ENCODE measurements at places on chromosomes 1 and 21.
A peak's percentile ranks its signal among the peaks of the same experiment; 100 is the strongest.

- DNase-seq = peak; percentile 75
These were observed 9.1 kb upstream of the MTFR1L start for GRCh38 chr1:25810341-25811299.

- no peak for DNase-seq
These were observed 226.4 kb downstream of the DYRK1A start for GRCh38 chr21:37593015-37593414.

DNA sequence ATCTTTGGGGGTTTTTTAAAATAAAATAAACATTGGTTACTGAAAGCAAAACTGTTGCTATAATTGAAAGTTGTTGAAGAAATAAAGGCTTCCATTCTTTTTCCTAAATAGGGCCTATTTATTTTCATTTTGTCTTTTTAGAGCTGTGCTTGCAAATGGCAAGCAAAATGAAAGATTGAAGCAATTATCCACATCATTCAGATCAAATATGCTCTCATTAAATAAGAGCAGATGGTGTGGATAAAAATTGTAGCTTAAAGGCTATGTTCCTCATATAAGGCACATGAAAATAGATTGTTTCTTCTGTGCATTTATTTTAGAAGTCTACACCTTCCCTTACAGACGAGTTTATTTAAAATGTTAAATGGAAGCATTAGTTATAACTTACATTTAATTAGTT lies 1317.7 kb downstream of the MRPL39 start:
- DNase-seq = no peak

DNA sequence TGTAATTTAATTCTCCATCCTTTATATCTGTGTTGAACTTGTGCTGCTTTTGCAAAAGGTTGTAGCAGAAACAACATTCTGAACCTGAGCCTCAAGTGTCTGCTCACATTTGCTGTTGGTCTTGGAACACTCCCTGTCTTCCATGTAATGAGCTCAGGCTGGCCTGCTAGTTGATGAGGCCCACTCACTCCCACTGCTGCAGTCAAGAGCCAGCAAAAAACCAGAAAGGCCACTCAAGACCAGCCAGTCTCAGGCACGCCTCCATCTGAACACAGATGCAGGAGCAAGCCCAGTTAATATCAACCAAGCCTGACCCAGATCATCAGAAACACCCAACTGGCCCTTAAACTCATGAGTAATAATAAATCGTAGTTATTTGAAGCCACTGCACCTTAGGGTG lies 342.2 kb upstream of the NFIA start:
- DNase-seq = no peak

- no peak for DNase-seq
These were observed 10.3 kb downstream of the DUSP23 start for GRCh38 chr1:159791031-159791430.

- DNase-seq = no peak
These were observed 69.2 kb downstream of the SH3GLB1 start for GRCh38 chr1:86773341-86774288.

DNA sequence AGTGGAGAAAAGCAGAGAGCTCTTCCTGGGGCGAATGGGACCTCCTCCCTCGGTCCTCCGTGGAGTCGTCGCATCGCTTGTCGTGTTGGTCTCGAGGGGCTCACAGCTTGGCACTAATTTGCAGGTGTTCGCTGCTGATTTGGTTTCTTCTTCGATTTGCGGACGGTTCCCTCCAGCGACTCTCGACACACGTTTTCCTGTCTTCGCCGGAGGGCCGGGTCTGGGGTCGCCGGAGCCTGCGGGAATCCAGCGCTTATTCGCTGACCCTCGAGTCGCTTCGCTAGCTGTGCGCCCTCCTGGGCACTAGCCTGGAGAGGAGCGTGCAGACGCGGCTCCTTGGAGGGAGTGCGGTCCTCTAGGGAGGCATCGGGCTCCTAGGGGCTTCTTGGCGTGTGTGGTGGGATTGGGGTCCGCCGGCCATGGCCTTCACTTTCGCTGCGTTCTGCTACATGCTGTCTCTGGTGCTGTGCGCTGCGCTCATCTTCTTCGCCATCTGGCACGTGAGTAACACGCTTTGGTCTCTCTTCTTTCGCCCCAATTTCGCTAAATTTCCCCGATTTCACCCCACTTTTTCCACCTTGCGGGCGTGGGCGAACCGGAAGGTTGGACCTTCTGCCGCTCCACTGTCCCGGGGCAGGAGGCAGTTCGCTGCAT lies 766 bp downstream of the CNIH3 start:
- DNase-seq = no peak

- DNase-seq = no peak
These were observed 14.9 kb upstream of the SEC16B start for GRCh38 chr1:177984761-177985160.

GRCh38 chr1:230503726-230504125 lies 77.6 kb upstream of the PGBD5 start:
- DNase-seq = no peak

- DNase-seq = no peak
These were observed 18.1 kb upstream of the LBR start for GRCh38 chr1:225445639-225446594.

- peak; percentile 19 for DNase-seq
These were observed 6.0 kb downstream of the POFUT2 start for GRCh38 chr21:45281411-45282282.

GRCh38 chr1:52139817-52140540 lies 1.9 kb upstream of the ZFYVE9 start:
- DNase-seq = no peak

- no peak for DNase-seq
These were observed 41.7 kb downstream of the PRKCZ start for GRCh38 chr1:2091611-2092604.

DNA sequence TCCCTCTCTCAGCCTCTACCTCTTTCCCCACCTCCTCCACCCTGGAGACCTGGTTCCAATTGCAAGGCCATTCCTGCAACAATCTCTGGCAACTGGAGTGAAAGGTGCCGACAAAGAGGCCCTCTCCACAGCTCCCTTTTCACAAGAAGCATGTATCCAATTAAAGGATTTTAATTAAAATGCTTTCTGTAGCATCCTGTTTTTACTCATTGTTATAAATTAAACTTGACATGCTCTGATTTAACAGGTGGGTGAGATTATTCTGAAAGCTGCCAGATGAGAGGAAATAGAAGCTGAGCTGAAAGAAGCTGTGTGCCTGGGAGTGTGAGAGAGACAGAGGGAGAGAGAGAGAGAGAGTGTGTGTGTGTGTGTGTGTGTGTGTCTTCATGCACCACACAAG lies 160.5 kb downstream of the TBX15 start:
- no peak for DNase-seq

DNA sequence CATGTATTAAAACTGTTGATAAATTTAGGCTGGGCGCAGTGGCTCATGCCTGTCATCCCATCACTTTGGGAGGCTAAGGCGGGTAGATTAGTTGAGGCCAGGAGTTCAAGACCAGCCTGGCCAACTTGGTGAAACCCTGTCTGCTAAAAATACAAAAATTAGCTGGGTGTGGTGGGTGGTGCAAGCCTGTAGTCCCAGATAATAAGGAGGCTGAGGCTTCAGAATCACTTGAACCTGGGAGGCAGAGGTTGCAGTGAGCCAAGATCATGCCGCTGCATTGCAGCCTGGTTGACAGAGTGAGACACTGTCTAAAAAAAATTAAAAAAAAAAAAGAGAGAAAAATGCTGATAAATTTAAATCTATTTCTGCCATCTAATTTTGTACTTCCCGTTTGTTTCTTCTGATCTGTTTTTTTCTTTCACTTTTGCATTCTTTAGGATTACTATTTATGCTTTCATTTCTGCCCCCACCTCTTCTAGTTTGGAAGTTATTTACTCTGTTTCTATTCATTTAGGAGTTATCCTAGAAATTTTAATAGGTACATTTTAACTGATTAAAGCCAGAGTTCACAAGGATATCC lies 3.2 kb upstream of the DENND1B start:
- no peak for DNase-seq

DNA sequence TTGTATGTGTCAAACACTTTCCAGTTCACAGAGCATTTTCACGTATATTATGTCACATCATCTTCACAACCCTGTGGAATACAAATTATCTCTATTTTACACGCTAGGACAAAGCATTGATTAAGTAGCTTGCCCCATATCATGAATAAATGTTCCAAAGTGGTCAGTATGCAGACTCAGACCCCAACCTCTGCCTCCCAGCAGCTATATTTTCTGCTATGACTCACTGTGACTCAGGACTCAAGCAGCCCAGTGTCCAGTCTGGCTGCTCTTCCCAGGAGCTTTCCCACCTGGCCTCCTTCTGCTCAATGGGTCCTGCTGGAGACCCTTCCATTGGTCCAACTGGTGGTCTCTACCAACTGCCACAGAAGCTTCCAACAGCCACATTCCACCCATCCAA lies 56.0 kb upstream of the RAP1A start:
- no peak for DNase-seq

DNA sequence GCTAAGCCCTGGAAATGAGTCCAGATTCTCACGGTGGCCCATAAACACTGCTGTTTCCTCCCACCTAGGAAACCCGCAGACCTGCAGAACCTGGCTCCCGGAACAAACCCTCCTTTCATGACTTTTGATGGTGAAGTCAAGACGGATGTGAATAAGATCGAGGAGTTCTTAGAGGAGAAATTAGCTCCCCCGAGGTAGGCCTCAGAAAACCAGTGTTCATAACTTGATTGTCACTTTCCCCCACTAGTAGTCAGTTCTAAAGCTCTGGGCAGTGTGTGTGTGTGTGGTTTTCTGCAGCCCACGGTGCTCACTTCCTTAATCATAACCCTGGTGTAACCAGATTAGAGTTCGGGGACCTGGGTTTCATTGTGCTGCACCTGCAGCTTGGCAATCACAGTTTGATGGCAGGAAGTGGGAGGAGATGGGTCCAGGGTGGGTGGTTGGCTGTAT lies 39.1 kb downstream of the CLIC6 start:
- no peak for DNase-seq

DNA sequence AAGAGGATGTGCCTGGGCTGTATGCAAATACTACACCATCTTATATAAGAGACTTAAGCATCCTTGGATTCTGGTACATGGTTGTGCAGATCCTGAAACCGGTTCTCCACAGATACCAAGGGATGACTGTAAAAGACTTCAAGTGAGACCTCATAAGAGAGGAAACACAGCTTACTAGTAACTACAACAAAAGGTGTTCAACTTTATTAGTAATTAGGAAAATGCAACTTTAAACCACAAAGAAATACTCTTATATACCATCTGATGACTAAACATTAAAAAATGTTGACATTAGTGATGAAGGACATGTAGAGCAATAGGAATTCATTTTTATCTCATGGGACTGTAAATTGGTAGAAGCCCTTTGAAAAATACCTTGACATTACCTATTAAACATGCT lies 102.7 kb downstream of the RASAL2 start:
- no peak for DNase-seq

DNA sequence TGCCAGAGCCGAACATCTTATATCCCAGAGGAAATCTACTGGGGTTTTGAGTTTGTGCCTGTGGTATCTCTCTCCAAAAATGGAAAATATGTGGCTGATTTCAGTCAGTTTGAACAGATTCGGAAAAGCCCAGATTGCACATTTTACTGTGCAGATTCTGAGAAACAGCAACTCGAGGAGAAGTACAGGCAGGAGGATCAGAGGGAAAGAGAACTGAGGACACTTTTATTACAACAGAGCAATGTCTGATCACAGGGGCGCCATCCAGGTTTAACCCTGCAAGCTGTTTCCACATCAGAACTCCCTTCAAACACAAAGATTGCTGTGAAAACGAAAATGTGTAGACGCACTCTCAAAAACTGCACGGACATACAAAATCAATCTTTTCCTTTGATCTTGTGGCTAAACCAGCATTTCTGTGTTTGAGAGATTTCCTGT lies 43.4 kb downstream of the KCNJ15 start:
- no peak for DNase-seq

DNA sequence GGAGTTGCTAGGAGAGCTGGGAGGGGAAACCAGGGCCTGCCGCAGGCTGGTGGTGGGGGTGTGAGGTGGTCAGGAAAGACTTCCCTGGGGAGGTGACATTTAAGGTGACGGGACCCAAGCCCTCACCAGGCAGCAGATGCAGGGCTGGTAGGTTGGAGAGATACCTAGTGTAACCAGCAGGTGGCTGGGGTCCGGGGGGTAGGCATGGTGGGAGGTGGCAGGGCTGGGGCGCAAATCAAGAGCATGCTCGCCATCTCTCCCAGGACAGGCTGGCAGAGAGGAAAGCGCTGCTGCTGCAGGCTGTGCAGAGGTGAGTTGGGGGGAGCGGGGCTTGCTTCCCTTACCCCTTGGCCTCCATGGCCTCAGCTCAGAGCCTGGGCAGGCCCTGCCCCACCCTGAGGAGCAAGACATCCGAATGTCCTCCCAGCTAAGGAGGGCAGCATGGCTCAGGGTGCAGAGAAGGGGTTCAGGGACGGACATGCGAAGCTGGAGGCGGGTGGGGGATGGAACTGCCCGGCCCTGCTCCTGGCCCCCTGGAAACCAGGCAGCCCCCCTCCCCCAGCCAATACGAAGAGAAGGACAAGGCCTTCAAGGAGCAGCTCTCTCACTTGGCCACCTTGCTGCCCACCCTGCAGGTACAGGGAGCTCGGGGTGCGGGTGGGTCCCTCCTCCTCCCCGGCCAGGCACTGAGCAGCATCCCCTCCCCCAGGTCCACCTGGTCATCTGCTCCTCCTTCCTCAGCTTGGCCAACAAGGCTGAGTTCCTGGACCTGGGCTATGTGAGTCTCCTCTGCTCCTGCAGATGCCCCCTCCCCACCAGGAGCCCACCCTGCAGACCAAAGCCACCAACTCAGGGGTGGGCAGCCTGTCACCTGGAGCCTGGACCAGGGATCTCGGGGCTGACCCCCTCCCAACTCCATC lies 4.0 kb downstream of the RNF207 start:
- DNase-seq = no peak

GRCh38 chr1:168708698-168709404 lies 20.2 kb downstream of the DPT start:
- DNase-seq = no peak

- DNase-seq = no peak
These were observed 266.9 kb downstream of the PTPRU start for GRCh38 chr1:29502911-29503840.

DNA sequence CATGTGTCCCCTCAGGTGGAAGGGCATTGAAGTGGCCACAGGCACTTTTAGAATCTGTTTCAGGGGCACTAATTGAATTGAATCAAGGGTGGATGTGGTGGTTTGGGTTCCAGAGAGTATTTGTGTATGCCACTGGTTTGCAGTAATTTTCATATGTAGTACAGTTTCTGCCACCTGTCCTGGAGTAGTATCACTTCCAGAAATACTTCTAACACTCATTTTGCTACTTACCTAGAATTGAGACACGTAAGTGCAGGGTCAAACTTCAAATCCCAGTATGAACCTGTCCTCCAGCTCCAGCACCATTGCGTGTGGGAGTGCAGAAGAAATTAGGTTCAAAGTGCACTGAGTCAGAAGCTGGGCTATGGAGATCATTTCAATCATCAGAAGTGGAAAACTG lies 26.8 kb downstream of the RSPH1 start:
- DNase-seq = no peak

DNA sequence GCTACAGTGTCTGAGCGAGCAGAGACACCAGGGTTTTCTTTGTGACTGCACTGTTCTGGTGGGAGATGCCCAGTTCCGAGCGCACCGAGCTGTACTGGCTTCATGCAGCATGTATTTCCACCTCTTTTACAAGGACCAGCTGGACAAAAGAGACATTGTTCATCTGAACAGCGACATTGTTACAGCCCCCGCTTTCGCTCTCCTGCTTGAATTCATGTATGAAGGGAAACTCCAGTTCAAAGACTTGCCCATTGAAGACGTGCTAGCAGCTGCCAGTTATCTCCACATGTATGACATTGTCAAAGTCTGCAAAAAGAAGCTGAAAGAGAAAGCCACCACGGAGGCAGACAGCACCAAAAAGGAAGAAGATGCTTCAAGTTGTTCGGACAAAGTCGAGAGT lies 2.7 kb downstream of the ZBTB18 start:
- no peak for DNase-seq

- peak; percentile 42 for DNase-seq
These were observed 1.1 kb upstream of the COL6A2 start for GRCh38 chr21:46096596-46097335.

- DNase-seq = no peak
These were observed 10.6 kb downstream of the RXRG start for GRCh38 chr1:165434281-165434680.
